Vagina (tissue), 2 donors: ENCODE measurements at places on chromosomes 2 and 18.

GRCh38 chr2:194486326-194486725 is 1170.7 kb upstream of the SLC39A10 start:
- no peak for DNase-seq

- DNase-seq = no peak
These were observed 71.7 kb downstream of the MARCO start for GRCh38 chr2:119013671-119014070.

- no peak for DNase-seq
These were observed 1549.6 kb upstream of the DDX18 start for GRCh38 chr2:116264872-116265271.

GRCh38 chr18:10008006-10008647 is 94.3 kb downstream of the VAPA start:
- DNase-seq = no peak

- peak; percentile 61 for DNase-seq
These were observed 16.2 kb upstream of the RHOB start for GRCh38 chr2:20430461-20431300.

- DNase-seq = no peak
These were observed 125.7 kb downstream of the AGAP1 start for GRCh38 chr2:235619544-235619943.

DNA sequence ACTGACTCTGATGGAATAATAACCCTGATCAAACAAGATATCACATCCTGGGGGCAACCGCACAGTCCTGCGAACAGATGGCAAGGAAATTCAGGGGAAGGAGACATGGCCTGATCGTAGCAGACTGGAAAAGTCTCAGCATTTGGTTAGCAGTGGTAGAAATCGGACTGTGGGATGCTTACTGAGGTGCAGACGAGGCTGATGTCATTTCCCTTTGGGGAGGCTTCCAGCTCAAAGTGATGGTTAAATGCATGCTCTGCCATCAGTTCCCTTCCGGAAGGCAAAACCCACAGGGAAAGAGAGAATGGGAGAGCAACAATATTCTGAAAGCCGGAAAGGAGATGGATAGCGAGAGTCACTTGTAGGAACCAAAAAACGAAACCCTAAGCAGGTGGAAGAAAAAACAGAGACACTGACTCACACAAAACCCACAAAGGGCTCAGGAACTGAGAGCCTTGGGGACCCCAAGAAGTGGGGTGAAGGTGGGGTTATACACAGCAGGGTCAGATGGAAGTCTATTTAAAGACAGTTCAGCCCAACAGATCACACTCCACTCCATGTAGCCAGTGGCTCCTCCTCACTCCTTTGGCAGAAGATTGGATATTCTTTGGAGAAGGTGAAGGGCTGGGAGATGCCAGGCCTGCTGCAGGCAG is 93.1 kb downstream of the INPP5D start:
- no peak for DNase-seq

DNA sequence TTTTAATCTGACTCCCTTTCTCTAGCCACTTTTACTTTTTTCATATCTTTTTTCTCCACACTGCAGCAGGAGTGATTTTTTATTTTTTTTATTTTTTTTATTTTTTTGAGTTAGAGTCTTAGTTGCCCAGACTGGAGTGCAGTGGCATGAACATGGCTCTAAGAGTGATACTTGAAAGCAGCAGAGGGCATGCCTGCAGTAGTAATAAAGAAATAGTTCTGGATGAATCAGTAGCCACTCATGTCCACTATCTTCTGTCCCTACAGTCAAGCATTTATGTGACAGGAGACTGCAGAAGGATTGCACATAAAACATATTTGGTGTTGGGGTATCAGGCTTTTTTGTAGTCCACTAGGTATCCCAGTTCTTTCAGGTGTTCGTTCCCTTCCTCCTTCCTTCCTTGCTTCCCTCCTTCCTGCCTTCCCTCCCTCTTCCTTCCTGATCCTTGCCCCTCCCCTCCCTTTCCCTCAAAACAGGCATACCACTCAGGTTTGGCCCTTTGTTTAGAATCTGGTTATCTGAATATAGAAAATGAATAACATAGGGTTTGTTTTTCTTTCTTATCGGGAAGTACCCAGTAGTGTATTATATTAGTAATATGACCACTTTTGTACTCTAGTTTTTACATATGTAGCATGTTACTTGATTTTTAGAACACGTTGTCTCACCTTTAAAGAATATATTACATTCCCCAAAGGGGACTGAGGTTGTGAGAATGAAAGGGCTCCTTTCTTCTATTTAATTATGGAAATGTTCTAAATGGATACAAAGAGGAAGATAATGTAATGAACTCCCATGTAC is 23.5 kb downstream of the MIB1 start:
- DNase-seq = no peak

DNA sequence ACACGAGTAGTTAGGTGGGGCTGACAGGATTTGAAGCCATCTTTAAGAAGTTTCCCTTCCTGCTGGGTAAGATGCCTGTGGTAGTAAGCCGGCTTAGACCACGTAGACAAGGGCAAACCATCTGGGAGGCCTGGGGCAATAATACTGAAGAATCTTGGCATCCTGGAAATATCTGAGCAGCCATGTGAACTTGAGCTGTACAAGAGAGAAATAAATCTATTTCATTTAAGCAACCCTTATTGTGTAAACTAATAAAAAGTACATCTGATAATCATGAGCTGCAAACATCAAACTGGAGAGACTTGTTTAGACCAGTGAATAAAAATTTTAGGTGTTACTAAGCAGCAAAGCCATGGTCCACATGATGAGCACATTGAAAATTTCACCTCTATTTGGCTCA is 11.4 kb upstream of the CETN1 start:
- no peak for DNase-seq

- no peak for DNase-seq
These were observed 15.6 kb downstream of the ATOH8 start for GRCh38 chr2:85769236-85769982.

GRCh38 chr18:49884959-49885358 is 71.6 kb upstream of the ACAA2 start:
- no peak for DNase-seq

DNA sequence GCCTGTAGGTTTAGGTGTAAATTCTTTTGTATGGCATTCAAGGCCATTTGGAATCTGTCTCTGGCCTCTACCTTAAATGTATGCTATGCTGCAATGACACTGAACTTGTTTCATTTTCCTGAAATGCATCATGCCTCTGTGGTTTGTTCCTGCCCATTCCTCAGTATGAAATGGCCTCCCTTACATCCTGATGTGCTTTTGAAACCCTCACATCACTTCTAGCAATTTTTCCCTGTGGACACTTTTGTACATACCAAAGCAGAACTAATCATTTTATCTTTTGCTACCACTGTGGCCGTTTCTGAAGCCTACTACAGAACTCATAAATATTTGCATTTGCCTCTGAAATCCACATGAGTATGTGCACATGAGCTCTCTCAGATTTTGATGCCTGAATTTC is 557.2 kb downstream of the ERBB4 start:
- DNase-seq = no peak
